Stimulated activated CD8-positive, alpha-beta memory T cell treated with anti-CD3 and anti-CD28 coated beads, Interleukin-15, amount 100 ng/mL, for 1 hour (primary cell): ENCODE measurements at places on chromosomes 4 and X.

GRCh38 chrX:154751203-154751668 is 359 bp upstream of the GAB3 start:
- DNase-seq = no peak

DNA sequence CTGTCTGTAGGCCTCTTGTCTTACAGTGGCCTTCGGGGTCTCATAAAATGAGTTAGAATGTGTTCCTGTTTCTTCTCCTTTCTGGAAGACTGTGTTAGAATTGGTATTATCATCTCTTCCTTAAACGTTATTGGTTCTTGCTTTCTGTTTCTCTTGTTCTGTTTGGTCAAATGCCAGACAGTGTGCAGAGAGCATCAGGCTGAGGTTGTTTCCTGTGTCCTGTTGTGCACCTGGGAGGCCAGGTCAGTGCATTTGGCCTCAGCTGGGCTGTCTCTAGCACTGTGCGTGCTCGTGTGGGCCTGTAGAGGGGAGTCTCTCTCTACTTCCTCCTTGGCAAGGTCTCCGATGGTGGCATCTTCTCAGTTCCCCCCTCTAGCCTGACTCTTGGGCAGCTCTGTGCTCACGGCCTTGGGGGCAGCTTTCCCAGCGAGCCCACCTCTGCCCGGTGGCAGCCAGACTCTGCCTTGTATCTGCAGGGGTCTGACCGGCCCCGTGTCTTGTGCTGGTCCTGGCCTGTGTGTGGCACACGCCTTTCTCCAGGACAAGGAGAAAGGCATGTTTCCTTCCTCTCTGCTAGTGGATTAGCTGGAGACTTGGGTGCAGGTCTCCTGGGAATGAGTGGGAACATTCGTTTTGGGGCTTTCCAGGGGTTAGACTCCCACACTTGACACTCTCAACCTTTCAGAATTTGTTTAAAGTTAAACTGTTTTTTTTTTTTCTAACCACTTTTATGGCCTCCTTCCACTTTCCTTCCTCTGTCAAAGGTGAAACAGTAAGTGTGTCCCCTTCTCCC is 62.3 kb downstream of the FAM193A start:
- DNase-seq = no peak

GRCh38 chr4:182845618-182846017 is 71.6 kb downstream of the DCTD start:
- no peak for DNase-seq

- no peak for DNase-seq
Observed at GRCh38 chr4:78024576-78025091, 32.5 kb upstream of the FRAS1 start.

- DNase-seq = no peak
Observed at GRCh38 chrX:120625371-120625770, 4.5 kb downstream of the C1GALT1C1 start.
